ENCODE measurements at places on chromosomes 3 and 15. TPM values are rescaled to one million over a fixed set of nuclear protein-coding genes. Genes with fewer than 3 reads are reported as not detected.

Gene TRIM71
- 0.06 TPM for total RNA-seq

Gene SPINT1
- 1.4 TPM for total RNA-seq

Gene ELL3
- total RNA-seq: 0.47 TPM

Gene MEGF11
- not detected for total RNA-seq
